CD4-positive, CD25-positive, alpha-beta regulatory T cell (primary cell): ENCODE measurements at places on chromosomes 7 and 10. TPM values are rescaled to one million over a fixed set of nuclear protein-coding genes. Genes with fewer than 3 reads are reported as not detected.

AKAP9 gene
- total RNA-seq, result 81.2 TPM

LRRD1 gene
- 0.44 TPM for total RNA-seq

- H3K36me3 ChIP-seq, result peaks cover 63% of the 10 kb centered on the region
- no peak overlapping the region for H3K4me3 ChIP-seq
- H3K27me3 ChIP-seq, result no peaks in the 10 kb centered on the region
- H3K27ac ChIP-seq, result no peak overlapping the region
- H3K4me1 ChIP-seq, result peaks cover 11% of the 10 kb centered on the region
Observed at GRCh38 chr7:105133358-105133757, 119.4 kb downstream of the KMT2E start.

DNA sequence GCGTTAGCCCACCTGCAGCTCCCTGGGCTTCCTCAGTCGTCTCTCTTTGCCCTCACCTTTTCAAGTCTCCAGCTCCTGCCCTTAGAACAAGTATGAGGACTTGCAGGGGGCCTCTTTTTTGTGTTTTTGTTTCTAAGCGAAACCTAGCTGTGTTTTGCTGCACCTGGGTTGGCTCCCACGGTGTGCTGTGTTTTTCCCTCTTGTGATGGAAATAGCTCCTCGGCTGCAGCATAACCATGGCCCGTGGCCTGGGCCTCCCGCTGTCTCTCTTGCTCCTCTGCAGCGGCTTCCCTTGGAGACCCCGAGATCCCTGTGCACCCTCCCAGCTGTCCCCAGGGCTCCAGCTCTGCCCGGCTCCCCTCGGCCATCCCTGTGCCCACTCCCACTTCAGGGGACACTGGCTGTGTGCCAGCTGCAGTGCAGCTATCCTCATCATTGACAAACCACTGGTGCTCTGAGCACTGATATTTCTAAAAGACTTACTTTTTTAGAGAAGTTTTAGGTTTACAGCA, 75.6 kb upstream of the TCERG1L start:
- H3K27me3 ChIP-seq, result no peaks in the 10 kb centered on the region
- no peaks in the 10 kb centered on the region for H3K4me1 ChIP-seq
- DNase-seq, result no peak
- no peaks in the 10 kb centered on the region for H3K36me3 ChIP-seq

DNA sequence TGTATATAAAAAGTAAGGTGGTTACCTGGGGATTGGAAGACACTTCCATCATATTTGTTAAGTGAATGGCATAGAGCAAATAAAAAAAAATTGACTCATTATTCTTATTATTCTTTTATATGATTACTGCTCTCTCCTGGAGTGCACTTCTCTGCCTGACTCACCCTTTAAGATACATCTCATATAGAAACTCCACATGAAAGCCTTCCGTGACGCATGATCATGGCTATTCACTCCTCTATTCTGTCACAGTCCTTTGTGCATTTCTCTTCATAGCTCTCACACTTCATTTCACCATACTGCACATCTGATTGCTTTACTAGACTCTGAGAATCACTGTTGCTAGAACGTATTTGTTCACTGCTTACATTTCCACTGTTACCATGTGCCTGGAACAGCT, 597.3 kb downstream of the CNTNAP2 start:
- no peaks in the 10 kb centered on the region for H3K4me1 ChIP-seq
- no peaks in the 10 kb centered on the region for H3K27me3 ChIP-seq
- no peak for DNase-seq
- H3K27ac ChIP-seq, result no peak overlapping the region
- H3K36me3 ChIP-seq, result no peaks in the 10 kb centered on the region

GRCh38 chr10:131226446-131227162, 84.9 kb downstream of the TCERG1L start:
- no peaks in the 10 kb centered on the region for H3K4me1 ChIP-seq
- no peaks in the 10 kb centered on the region for H3K36me3 ChIP-seq
- H3K27me3 ChIP-seq, result no peaks in the 10 kb centered on the region
- no peak overlapping the region for H3K4me3 ChIP-seq
- no peak overlapping the region for H3K27ac ChIP-seq

- H3K4me1 ChIP-seq, result no peaks in the 10 kb centered on the region
Observed at GRCh38 chr7:1674161-1675035, 4.3 kb downstream of the ELFN1 start.

GRCh38 chr10:33612551-33612950, 278.1 kb upstream of the NRP1 start:
- H3K36me3 ChIP-seq, result no peaks in the 10 kb centered on the region
- DNase-seq, result no peak
- H3K4me1 ChIP-seq, result no peaks in the 10 kb centered on the region
- no peak overlapping the region for H3K27ac ChIP-seq

DNA sequence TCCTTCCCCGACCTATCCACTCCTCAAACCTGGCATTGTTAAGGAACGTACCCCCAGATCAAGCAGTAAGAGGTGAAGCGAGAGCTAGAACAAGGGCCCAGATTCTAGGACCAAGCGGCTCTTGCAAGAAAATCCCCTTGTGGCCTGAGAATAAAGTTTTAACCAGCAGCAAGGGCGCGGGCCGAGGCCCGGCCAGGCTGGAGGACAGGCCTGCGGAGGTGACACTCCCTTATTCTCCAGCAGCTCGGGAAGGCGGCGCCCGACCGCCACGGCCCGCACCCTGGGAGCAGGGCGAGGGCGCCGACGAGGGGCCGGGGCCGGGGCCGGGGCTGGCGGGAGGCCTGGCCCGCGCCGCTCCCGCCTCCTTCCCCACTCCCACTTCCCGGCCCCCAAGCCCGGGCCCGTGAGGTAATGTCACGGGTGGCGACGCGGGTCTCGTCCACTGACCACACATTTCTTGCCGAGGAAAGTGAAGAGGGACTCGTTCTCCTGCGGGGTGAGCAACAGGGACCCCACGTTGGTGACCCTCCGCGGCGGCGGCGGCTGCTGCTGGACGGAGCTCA, 551 bp downstream of the WASL start:
- peaks cover 34% of the 10 kb centered on the region for H3K4me1 ChIP-seq
- no peaks in the 10 kb centered on the region for H3K27me3 ChIP-seq
- H3K4me3 ChIP-seq, result peak overlapping the region; percentile 95

GRCh38 chr10:78904196-78904595, 164.6 kb upstream of the ZMIZ1 start:
- H3K36me3 ChIP-seq, result no peaks in the 10 kb centered on the region
- no peak overlapping the region for H3K4me3 ChIP-seq
- no peak overlapping the region for H3K27ac ChIP-seq
- H3K27me3 ChIP-seq, result no peaks in the 10 kb centered on the region
- no peak for DNase-seq

- peaks cover 23% of the 10 kb centered on the region for H3K27me3 ChIP-seq
- no peaks in the 10 kb centered on the region for H3K4me1 ChIP-seq
- no peak overlapping the region for H3K4me3 ChIP-seq
- H3K27ac ChIP-seq, result no peak overlapping the region
Observed at GRCh38 chr10:6755781-6756460, 175.8 kb upstream of the PRKCQ start.

DNA sequence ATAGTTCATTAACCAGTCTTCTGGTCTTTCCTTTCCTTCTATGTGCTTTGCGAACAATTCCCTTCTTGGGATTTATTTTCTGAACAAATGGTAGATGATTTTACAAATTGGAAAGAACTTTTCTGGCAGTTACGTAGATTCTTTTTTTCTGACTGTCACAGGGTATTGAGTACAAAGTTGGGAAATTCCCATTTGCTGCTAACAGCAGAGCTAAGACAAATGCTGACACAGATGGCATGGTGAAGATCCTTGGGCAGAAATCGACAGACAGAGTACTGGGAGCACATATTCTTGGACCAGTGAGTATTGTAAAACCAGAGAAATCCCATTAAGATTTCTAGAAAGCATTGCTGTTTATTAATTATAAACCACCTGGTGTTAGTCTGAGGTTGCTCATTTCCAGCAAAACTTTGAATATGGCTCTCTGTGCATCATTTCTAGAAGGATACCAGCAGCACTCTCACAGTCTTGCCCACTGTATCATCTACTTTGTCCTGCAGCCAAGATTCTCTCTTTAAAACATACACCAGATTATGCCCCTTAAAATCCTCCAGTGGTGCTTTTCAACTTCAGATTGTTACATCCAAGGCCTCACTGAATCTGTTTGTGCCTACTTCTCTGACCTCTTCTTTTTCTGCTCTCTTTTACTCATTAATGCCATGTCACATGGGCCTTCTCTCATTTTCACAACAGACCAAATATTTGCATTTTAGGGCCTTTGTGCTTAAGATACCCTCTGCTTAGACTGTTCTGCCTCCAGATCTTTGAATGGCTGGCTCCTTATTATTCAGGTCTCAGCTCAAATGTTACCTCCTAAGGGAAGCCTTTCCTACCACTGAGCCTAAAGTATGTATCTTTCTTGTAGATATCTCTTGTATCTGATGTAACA, 27.0 kb downstream of the DLD start:
- H3K4me1 ChIP-seq, result no peaks in the 10 kb centered on the region
- peaks cover 66% of the 10 kb centered on the region for H3K36me3 ChIP-seq
- no peak for DNase-seq
- H3K27me3 ChIP-seq, result no peaks in the 10 kb centered on the region
